Stimulated activated CD4-positive, alpha-beta T cell treated with anti-CD3 and anti-CD28 coated beads, TNF-alpha, amount 100 ng/mL, for 48 hours (primary cell): ENCODE measurements at places on chromosomes 5 and 9.

DNA sequence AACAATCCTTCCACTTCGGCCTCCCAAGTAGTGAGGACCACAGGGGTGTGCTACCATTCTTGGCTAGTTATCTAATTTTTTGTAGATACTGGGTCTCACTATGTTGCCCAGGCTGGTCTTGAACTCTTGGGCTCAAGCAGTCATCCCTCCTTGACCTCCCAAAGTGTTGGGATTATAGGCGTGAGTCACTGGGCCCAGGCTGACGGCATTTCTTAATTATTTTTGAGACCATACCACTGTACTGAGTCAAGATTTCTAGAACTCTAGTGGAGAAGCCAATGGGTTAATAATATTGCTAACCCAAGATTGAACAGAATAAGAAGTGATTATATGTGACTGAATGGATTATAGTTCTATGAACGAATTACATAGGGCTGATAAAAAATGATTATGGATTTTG, 66.7 kb downstream of the TARS1 start:
- no peak for DNase-seq

DNA sequence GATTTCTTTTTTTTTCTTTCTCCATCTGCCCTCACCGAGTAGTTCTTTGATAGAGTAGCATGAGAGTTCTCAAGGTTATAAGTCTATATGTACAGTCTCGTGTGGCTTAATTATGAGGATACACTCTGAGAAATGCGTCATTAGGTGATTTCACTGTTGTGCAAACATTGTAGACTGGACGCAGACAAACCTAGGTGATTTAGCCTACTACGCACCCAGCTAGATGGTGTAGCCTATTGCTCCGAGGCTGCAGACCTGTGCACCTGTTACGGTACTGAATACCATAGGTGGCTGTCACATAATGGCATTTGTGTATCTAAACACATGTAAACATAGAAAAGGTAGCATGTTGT, 26.9 kb upstream of the CORO2A start:
- no peak for DNase-seq

DNA sequence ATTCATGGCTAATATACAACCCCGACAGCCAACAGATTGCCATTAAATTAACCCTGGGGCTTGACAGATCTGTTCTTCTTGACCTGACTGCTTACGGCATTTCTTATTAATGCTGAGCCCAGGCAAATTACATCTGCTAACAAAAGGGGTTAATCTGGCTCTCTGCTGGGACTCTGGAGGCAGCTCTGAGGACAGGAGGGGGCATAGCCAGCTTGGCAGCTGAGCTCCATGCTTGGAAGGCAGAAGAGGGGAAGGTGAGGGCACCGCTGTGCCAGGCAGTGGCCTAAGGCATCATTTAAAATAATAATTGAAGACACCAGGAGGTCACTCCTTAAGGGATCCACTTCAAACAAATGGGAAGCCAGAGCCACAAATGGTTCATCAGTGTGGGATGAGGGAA, 126.0 kb upstream of the GPR151 start:
- no peak for DNase-seq

DNA sequence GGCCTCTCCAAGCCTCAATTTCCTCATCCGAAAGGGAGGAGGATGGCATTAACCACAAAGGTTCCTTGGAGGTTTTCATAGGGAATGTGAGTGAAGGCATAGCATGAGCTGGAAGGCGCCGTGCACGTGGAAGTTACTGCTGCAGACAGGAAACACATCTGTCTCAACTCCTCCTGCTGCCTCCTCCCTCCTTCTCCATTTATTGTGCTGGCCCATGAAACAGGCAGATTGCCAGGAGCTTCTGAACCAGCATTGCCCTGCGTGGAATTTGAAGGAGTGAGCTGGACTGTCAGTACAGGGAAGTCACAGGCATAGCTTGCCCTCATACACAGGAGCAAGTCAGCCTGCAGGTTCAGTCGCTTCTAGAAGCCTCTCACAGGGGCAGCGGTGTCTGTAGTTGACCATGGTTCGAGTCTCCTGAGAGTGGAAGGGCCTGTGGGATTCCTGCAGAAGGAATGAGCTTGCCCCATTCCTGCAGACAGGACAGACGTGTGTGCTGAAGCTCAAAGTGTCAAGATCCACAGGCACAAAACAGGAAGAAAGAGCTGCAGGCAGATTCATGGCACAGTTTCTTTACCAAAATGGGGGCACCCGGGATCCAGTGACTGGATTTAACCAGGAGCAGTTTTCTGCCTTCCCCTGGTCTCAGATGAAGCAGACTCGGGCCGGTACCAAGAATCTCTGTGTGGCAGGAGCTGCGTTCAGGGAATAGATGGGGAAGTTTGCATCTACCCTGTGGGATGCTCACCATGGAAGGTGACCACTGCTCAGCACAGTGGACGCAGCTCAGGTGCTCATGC, 48.7 kb upstream of the CTSL start:
- DNase-seq, result no peak

- no peak for DNase-seq
These were observed 179.9 kb upstream of the NR3C1 start for GRCh38 chr5:143583409-143583808.
